ENCODE measurements at places on chromosomes 1 and 21.

DNA sequence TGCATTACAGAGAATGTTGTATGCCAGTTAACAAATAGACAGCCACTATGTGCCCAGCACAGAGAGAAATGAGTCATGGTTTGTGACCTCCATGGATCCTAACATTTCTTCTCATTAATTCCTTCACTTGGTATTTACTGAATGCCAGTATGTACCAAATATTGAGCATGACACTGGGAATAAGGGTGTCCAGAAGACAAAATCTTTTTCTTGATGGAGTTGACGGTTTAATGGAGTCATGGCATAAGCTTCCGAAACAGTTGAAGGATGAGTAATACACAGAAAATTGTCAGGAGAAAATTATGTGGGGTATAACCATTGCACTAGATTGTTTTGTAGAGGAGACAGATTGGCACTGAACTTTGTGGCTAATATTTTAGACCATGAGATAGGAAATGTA is 36.9 kb downstream of the PTGFR start:
- no peak for DNase-seq

DNA sequence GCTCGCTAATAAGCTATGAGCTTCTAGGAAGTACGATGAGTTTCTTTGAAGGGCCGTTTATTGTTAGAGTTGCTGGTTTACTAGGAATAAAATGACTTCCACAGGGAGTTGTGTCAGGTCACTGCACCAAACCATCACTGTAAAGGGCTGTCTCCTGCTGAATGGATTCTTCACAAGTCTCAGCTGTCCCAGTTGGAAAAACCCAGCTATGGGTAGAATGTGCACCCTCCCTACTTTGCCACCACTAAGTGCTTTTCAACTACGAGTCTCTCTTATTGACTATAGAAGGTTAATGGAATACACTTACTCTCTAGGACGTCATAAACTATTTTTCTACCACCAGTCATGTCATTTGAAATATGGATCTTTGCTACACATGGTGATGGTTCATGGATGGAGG is 94.8 kb upstream of the BMP8A start:
- DNase-seq, result no peak

DNA sequence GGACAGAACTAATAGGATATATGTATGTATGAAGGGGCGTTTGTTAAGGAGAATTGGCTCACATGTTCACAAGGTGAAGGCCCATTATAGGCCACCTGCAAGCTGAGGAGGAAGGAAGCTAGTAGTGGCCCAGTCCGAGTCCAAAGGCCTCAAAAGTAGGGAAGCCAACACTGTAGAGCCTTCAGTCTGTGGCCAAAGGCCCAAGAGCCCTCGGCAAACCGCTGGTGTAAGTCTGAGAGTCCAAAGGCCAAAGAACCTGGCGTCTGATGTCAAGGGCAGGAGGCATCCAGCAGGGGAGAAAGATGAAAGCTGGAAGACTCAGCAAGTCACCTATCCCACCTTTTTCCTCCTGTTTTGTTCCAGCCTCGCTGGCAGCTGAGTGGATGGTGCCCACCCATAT is 24.5 kb downstream of the BACH1 start:
- DNase-seq, result no peak

GRCh38 chr1:226882631-226883409 is 12.4 kb downstream of the PSEN2 start:
- DNase-seq, result peak; percentile 8

DNA sequence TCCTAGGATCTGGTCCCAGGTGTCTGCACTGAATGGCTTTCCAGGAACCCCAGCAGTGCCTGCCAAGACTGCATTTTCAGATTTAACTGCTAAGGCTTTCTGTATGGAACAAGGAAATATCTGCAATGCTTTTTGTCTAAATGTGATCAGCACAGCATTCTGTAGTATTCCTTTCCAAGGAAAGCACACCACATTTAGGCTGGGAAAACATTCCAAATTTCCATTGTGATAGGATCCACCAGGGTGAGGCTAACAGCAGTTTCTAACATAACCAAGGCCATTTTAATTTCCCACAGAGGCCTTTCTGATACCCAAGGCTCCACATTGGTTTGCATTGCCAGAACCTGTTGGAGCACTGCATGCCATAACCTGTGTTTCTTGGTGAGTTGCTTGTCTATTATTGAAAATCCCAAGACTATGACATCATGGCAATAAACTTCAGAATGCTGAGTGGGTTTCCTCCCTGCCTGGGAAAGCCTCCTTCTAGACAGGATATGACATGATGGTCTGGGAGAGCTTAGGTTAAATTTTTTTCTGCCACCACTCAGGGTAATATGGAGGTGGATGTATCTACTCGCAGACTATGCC is 23.3 kb upstream of the PTGFRN start:
- DNase-seq, result no peak

- DNase-seq, result no peak
Observed at GRCh38 chr1:16080422-16081150, 7.1 kb upstream of the FAM131C start.

DNA sequence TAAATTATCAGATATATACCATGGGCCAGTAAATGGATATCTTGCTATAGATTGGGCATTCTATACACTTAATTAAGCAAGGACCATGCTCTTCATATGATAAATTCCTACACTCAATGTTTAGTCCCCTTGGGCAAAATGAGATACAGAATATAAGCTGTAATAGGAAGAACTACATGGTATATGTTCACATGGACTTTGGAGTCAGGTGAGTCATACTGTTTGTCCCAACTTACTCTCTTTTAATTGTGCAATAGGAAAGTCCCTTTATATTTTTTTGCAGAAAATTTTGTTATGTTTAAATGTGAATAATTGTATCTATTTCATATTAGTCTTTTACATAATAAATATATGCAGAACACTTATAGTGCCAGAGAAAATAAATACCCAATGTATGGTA is 820.2 kb upstream of the ADAMTS5 start:
- DNase-seq, result no peak

GRCh38 chr1:7628273-7628672 is 142.8 kb upstream of the VAMP3 start:
- DNase-seq, result no peak

GRCh38 chr1:58981392-58981791 is 197.5 kb upstream of the JUN start:
- no peak for DNase-seq

- DNase-seq, result no peak
Observed at GRCh38 chr1:155026588-155026987, 7.0 kb downstream of the DCST2 start.

DNA sequence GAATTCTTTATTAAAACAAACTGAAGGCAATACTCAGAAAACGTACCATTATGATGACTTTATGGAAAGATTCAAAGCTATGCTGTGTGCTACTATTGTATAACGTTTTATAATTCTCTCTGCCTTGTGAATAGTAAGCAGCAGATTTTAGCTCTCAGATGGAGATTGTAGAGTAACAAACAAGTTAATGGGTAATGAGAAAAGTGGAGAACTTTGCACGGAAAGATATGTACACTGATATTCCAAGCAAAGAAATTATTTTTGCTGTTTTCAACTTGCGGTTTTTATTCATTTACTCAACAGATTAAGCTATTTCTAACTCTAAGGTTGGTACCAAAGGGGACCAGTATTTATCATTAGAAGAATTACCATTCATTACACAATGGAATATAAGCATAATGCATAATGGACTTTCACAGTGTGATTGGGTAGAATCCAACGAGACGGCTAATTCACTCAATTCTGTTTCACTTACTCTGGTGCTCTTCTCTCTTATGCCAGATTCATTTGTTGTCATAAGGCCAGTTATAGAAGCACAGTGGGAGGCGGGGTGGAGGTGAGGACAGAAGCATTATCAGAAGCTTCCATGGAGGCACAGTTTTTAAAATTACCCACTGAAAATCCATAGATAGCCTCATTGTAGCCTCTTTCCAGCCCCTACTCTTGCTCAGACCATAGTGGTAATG is 38.6 kb downstream of the ATP1B1 start:
- no peak for DNase-seq

GRCh38 chr1:76955652-76956051 is 88.4 kb downstream of the ST6GALNAC5 start:
- no peak for DNase-seq

DNA sequence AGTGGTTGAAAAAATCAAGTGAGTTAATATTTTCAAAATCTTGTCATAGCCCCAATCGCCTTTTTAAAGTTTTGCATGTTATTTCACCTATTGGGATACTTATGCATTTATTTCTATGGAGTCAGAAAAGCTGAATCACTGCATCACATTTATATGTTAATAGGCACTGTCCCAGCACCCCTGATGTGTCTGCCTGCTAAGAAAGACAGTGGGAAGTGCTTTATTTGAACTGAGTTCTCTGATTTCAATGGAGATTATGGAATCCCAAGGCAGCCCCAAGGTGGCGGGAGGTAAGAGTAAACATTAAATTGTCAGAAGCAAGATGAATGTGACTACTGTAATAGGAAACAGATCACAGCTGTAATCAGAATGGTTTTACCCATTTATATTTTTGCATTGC is 2225.7 kb downstream of the NCAM2 start:
- no peak for DNase-seq

- DNase-seq, result no peak
Observed at GRCh38 chr1:156253634-156254033, 5.8 kb upstream of the PAQR6 start.

DNA sequence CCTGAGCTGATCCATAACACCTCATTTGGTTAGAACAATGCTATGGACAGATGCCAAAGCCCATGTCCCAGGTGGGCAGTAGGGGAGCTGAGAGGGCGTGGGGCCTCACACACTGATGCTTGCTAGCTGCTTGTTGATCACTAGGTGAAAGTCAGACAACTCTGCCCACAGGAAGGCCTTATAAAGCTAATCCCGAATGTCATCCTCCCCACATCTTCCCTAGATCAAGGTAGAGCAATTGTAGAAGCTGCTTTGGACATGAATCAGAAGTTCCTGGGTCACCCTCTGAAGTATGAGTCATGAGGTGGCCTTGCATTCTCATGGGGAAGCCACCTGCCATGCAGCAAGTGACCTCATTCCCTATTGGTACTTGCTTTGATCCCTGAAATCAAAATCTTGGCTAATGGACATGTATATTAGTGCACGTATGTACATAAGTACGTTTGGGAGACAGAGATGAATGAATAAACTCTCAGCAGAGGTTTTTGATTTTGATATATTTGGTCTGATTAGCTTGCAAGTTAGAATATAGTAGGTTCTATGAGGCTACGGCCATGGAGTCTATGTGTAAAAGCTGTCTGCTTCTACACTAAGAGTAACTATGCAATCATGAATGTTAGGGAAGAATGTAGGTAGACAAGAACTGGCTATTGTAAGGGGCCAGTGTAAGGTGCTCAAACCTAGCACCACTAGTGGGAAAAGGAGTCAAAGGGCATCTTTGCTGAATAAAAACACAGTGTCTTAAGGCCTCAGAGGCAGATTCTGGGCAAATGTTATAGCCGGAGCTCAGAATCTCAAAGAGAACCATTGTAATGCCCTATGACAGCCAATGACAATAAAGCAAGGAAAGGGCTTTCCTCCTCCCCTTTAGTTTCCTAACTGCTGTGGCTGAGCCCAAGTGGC is 52.6 kb downstream of the ABCA4 start:
- no peak for DNase-seq

All from stimulated activated CD4-positive, alpha-beta T cell treated with anti-CD3 and anti-CD28 coated beads, Interleukin-12 subunit alpha, Interleukin-12 subunit beta, amount 100 ng/mL, for 4 hours (primary cell).